GM12891 (cell line): ENCODE measurements at places on chromosomes 3 and 15.
A peak's percentile ranks its signal among the peaks of the same experiment; 100 is the strongest.

DNA sequence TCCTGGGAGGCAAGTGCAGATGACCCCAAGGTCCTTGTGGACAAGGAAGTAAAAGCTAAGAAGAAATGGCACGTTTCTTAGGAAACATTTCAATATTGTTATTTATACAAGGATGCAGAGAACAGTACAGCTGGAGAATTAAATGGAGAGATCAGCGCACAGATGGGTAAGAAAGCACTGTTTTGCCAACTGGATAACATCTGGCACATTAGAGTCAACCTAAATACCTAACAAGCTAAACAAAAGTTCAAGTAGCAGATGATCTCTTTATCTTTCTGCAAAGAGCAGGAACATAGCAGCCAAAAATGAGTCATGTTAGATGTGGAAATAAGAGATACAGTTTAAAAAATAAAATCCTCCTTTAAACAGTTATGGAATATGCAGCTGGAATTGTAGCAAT is 15.7 kb upstream of the DPPA4 start:
- DNase-seq, result no peak

- no peak for DNase-seq
These were observed 92.3 kb downstream of the SLC9A9 start for GRCh38 chr3:143755978-143756377.

- no peak for DNase-seq
These were observed 439.9 kb downstream of the TBL1XR1 start for GRCh38 chr3:176757429-176757828.

GRCh38 chr15:29589975-29590374 is 232.3 kb downstream of the TJP1 start:
- DNase-seq, result no peak

DNA sequence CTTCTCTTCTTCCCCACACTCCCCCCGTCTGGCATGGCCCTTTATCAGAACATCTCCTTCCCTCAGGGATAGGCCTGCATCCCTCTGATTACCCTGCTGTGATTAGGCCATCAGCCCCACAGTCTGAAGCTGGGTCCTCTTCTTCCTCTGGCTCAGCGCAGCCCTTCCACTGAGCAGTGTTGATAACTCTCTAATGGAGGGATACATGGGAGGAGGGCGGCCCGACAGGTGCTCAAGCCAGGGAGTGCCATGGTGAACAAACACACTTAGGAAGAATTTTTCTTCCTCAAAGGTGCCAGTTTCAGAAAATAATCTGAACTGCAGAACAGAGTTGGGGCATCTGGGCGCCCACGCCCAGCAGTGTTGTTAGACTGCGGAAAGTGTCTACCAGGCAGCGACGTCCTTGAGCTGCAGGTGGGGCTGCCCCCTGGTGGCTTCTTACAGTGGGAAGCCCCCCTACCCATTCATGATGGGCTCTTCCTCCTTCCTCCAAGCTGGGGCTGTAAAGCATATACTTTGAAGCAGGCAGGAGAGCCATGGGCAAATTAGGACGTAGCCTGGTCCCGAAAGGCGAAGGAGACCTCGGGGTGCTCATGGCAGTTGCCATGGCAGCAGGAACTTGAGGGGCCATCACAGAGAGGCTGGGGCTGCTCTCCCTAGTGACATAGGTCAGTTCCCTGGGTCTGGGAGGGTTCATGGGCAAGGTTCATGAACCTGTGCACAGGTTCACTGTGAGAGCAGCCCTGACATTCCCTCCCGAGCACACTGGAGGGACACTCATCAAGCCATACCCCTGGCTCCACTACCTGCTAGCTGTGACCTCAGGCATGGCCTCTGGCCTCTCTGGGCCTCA is 33.2 kb upstream of the NR2C2 start:
- DNase-seq, result no peak

- peak; percentile 5 for DNase-seq
These were observed 73.3 kb downstream of the SYNPR start for GRCh38 chr3:63351159-63352007.

GRCh38 chr3:169634618-169635236 is 28.8 kb downstream of the MECOM start:
- no peak for DNase-seq

DNA sequence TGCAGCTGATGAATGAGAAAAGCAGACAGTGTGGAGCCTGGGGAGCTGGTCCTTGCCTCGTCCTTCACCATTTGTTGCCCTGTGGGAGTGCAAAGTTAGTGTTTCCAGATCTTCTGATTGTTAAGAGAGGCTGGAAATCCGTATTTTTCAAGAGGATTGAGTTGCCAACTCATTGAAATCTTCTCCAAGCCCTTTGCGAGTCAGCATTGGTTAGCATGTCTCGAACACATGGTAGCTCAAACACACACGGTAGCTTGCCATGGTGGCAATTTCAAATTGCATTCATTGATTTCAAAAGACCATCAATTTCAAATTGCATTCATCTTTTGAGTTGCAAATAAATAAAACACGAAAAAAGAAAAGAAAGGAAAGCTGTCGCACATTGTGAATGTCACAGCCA is 70.7 kb downstream of the SLCO3A1 start:
- no peak for DNase-seq

DNA sequence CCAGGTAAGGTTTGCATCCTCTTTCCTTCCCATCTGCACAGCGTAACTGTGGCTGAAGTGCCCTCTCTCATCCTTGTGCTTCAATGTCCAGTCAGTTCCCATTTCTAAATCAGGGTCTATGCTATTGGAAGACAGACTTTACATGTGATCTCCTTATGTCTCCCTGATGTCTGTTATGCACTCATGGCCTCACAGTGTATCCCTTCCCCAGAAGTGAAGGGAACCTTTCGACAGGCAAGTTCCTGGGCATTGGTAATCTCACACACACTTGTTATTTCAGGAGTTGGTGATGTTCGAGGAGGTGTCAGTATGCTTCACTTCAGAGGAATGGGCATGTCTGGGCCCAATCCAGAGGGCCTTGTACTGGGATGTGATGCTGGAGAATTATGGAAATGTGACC is 7.4 kb downstream of the ZNF197 start:
- DNase-seq, result no peak

GRCh38 chr3:105397974-105398373 is 31.3 kb downstream of the ALCAM start:
- DNase-seq, result no peak

DNA sequence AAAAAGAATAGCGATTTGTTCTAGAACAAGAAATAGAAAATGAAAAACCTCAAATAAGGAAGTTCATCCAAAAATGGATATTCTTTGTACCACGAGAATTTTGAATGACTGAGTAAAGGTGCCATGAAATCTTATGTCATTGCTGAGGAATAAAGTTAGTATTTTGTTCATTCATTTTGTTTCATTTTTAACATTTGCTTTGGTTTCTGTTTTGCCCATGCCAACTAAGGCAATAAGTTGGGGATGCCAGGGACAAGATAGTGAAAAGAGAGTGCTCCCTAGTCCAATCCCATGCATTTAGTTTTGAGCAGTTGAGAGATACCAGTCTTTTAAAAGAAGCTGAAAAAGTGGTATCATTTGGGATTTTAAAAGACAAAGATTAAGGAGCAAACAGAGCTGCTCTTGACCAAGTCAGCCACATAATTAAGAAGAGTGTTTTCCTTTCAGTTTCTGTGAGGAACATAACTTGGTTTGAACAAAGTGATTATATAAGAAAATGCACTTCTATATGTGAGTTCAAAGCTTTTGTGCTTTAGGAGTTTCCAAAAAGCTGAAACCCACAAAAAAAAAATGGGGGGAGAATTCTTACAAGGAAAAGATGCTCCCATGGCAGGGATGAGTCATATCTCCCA is 201.4 kb downstream of the PLOD2 start:
- no peak for DNase-seq

- no peak for DNase-seq
These were observed 2.9 kb downstream of the IGDCC3 start for GRCh38 chr15:65374821-65375401.

DNA sequence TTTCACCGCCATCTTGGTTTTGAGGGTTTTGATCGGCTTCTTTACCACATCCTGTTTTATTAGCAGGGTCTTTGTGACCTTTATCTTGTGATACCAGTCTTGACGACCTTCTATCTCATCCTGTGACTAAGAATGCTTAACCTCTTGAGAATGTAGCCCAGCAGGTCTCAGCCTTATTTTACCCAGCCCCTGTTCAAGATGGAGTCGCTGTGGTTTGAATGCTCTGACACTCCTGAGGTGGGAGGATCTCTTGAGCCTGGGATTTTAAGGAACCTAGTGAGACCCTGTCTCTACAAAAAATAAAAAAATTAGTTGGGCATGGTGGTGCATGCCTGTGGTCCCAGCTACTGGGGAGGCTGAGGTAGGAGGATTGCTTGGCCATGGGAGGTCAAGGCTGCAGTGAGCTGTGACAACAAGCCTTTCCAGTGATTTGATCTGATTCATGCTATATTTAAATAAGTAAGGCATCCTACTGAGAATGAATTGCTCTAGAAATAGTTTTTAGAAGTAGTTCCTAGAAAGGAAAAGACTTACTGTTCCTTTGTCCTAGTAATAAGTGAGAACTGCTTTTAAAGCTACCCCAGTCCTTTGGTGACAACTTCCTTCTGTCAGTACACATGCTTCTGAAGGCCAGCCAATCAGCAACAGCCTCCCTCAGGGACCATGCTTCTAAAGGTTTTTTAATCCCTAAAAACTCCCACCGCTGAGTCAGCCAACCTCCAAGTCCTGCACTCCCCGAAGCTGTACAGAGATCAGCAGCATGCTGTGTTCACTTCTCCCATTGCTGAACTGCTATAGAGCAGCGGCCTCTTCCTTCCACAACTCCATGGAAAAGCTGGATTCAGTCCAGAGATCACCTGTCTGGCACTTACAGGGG is 9.1 kb upstream of the CEMIP start:
- no peak for DNase-seq

DNA sequence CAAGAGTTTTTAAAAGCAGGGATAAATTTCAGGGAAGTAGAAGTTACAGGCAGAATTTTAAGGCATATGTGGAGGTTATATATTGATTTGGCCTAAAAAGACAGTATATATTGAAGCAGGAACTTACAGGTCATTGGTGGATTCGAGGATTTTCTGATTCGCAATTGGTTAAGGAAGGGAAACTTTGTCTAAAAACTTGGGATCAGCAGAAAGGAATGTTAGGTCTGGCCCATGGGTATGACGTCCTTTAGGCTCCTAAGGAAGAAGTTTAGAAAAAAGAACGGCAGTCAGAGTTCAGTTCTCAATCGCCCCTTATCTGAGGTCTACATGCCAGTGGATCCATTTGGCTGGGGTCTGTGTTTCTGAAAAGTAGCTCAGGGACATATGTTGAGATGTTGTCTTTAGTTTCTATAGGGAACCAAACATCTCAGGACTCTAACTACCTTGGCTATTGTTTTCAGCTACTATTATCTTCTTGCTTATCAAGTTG is 33.2 kb upstream of the ACP3 start:
- no peak for DNase-seq

GRCh38 chr3:10629671-10630040 is 124.3 kb upstream of the ATP2B2 start:
- no peak for DNase-seq

DNA sequence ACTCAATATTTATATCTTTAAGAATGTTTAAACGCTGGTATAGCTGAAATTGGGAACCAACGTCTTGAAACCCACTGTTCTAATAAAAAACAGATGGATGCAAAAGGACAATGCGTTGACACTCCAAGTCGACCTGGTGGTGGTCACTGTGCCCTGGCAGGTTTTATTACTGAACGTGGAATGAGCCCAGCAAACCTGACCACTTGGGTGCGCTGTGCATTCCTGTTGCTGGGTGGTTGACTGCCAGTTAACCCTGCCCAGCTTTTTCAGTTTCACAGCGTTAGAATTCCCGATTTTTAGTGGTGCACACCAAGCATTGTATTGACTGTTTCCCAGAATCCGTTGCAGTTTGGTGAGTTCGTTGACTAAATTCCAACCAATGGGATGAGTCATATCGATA is 384.4 kb downstream of the OCA2 start:
- DNase-seq, result no peak

- no peak for DNase-seq
These were observed 17.1 kb downstream of the SLC9A9 start for GRCh38 chr3:143831208-143831607.

DNA sequence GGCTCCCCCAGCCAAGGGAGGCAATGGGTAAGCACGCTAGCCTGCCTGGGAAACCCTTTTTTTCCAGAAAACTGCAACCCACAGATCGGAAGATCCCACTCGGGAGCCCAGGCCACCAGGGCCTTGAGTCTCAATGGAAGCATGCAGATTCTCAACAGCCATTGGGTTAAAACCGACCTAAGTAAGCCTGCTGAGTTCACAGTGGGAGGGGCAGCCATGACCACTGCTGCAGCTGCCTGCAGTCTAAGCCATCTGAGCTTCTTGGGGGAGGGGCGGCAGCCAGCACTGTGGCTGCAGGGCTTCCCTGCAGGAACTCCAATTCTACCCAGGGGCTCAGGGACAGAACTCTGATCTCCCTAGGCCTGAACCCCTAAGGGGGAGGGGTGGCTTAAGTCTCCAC is 82.0 kb downstream of the DPPA2 start:
- no peak for DNase-seq

DNA sequence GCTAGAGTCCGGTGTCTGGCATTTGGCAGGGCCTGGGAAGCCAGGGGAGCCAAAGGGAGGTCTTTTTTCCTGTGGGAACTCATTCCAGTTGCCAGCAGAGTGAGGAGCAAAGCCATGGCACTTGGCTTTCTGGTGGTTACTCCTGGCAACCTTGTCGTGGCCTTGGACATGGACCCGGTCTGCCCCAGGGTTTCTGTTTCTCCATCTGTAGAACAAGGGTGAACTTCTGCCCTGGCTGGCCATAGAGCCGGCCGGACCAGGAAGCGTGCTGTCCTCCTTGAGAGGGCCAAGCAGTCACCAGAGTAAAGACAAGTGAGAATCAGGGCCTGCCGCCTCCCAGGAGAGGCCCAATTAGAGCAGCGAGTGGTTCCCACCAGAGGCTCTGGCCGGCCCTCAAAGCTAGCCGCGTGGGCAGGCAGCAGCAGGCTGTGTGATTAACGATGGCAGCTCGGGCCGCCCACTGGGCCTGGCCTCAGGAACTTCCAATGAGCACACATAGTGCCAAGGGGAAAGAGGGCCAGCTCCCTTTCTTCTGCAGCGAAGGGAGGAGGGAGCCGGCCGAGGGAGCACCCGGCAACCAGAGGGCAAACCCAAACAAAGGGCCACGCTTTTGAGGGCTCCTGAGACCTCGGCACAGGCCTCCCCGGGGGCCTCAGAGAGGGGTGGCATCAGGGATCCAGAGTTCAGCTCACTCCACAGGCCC is 29.1 kb upstream of the ELP6 start:
- DNase-seq, result no peak
